Effector memory CD4-positive, alpha-beta T cell (primary cell): ENCODE measurements at places on chromosomes 1 and 21.

DNA sequence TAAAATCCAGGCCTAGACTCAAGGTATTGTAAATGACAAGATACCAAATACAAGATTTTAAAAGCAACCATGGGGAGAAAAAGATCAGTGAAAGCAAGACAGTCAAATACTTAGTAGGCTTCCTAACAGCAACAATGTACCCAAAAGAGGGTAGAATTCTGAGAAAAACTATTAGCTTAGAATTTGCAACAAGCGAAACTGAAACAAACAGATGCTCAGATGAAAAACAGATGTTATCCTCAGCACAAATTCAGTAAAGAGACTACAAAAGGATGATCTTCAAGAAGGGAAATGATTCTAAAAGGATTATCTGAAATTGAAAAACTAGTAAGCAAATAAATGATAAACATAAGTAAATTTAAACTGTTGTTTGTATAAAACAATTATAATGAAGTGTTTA, 40.0 kb downstream of the PDC start:
- H3K4me3 ChIP-seq: no peak overlapping the region
- DNase-seq: no peak
- H3K27ac ChIP-seq: no peak overlapping the region
- H3K36me3 ChIP-seq: peaks cover 14% of the 10 kb centered on the region
- no peaks in the 10 kb centered on the region for H3K27me3 ChIP-seq

- no peak overlapping the region for H3K4me3 ChIP-seq
- peaks cover 25% of the 10 kb centered on the region for H3K36me3 ChIP-seq
- no peak for DNase-seq
- H3K27ac ChIP-seq: no peak overlapping the region
These were observed 7.2 kb downstream of the ZNF669 start for GRCh38 chr1:247096958-247097357.

- no peaks in the 10 kb centered on the region for H3K36me3 ChIP-seq
- no peaks in the 10 kb centered on the region for H3K4me1 ChIP-seq
- no peaks in the 10 kb centered on the region for H3K27me3 ChIP-seq
- H3K4me3 ChIP-seq: no peak overlapping the region
- H3K27ac ChIP-seq: no peak overlapping the region
These were observed 6.4 kb downstream of the MYOM3 start for GRCh38 chr1:24105368-24106160.

DNA sequence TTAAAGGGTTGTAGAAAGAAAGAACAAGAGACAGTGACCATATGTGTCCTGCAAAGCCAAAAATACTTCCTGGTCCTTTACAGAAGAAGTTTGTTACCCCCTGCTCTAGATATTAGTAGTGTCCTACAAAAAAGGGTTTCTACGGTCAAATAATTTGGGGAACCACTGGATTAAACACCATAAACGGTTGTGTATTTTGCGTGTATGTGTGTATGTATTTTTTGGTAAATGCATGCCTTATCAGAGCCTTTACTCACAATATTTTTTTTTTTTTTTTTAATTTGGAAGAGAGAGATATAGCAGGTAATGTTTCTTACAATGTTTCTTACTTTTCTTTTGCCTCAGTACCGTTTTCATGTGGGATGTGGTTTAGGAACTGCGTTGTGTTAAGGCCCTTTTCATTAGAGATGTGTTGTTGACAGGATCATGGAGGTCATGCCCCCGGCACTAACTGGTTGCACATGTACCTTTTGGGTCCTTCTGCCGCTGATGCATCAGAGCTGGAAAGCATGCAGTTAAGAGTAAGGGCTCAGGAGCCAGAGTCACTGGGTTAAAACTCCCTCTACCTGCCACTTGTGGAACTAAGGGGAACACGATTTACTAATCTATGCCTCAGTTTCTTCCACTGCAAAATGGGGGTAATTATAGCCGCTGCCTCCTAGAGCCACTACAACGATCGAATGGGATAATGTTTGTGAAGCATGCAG, 234.6 kb upstream of the KAZN start:
- peaks cover 7% of the 10 kb centered on the region for H3K27me3 ChIP-seq
- H3K4me1 ChIP-seq: no peaks in the 10 kb centered on the region
- H3K27ac ChIP-seq: no peak overlapping the region
- no peak for DNase-seq
- no peaks in the 10 kb centered on the region for H3K36me3 ChIP-seq
- H3K4me3 ChIP-seq: no peak overlapping the region

DNA sequence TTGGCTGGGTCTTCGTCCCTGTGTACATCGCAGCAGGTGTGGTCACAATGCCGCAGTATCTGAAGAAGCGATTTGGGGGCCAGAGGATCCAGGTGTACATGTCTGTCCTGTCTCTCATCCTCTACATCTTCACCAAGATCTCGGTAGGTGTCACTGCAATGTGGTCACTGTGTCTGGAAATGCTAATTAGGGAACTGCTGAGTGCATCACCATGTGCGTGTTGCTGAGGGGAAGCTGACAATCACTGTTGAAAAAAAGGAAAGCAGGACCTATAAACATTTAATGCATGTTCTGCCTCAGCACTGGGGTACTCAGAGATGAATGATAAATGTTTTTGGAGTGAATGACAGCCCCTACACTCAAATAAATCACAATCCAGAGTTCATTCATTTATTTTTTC, 6.8 kb downstream of the SLC5A9 start:
- no peak overlapping the region for H3K27ac ChIP-seq
- no peak for DNase-seq
- peaks cover 6% of the 10 kb centered on the region for H3K4me1 ChIP-seq

GRCh38 chr1:41874903-41875411, 43.8 kb downstream of the HIVEP3 start:
- H3K4me1 ChIP-seq: no peaks in the 10 kb centered on the region
- H3K36me3 ChIP-seq: no peaks in the 10 kb centered on the region

DNA sequence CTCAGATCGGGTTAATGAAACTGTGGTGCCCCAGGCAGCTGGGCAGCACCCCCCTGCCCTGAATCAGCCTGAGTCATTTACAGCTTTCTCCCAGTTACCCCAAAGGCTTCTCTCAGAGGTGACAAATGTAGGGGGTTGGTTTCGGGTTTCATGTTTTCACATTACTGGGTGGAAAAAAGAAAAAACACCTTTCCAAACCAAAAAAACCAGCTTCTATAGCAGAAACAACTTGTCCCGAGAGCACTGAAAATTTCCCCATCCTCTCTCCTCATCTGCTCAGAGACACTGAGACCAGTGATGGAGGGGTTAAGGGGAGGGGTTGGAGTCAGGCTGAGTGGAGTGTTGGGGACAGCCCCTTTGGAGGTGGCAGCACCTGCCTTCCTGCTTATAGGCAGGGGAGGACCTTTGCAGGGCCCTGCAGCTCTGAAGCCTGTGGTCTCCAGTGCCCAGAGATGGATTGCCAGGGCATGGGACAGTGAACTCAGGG, 15.6 kb downstream of the UTP11 start:
- H3K4me1 ChIP-seq: peaks cover 18% of the 10 kb centered on the region
- H3K27ac ChIP-seq: no peak overlapping the region
- no peaks in the 10 kb centered on the region for H3K27me3 ChIP-seq
- no peak for DNase-seq
- peaks cover 26% of the 10 kb centered on the region for H3K36me3 ChIP-seq

DNA sequence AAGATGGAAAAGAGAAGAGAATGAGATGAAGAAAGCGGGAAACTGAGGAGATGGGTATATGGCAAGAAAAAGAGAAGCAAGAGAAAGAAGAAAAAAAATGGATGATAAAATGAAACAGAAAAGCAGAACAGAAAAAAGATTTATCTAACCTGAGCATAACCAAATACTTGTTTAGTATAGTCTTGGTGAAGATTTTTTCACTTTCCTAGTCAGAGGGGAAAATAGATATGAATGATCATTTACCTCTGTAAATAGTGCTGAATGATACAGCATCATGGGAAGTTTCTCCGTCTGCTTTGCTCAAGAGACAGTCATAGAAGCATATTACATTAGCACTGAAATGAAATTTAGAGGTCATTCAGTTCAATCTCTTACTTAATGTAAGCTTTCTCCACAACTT, 36.1 kb upstream of the PLPPR4 start:
- no peaks in the 10 kb centered on the region for H3K27me3 ChIP-seq
- DNase-seq: no peak
- no peaks in the 10 kb centered on the region for H3K4me1 ChIP-seq
